ENCODE measurements at places on chromosomes 11 and 22. TPM values are rescaled to one million over a fixed set of nuclear protein-coding genes. Genes with fewer than 3 reads are reported as not detected.

DNA sequence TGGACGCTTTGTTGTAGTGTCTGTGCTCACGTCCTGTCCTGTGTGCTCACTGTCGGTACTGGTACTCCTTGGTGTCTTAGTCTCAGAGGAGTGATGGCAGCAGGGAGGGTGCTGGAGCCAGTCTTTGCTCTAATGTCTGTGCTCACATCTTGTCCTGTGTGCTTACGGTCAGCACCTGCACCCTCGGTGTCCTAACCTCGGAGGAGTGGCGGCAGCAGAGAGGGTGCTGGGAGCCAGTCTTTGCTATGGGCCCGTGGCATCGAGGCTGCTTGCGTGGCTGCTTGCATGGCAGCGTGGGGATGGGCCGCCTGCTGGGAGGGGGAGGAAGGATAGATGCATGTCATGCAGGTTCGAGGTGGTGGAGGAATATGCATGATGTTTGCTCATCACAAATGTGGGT, 12.7 kb downstream of the IGHMBP2 start:
- no peak for DNase-seq

DNA sequence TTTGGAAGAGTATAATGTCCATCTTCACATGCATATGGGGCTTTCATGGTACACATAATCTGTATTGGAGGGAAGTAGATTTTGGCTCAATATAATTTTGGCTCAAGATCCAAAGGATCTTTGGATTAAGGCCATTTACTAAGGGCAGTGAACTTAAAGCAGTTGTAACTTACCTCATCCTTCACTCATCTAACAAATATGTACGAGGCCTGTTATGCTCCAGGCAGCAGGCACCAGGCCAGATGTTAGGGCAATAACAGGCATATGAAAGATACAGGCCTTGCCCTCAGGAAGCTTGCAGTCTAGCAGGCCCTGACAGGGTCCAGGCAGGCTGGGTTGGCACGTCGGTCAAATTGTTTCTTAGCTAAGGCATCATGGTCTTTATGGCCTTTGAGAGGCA, 44.6 kb downstream of the LIF start:
- DNase-seq, result no peak

- no peak for DNase-seq
These were observed 3.6 kb downstream of the MTMR3 start for GRCh38 chr22:29886596-29886995.

DNA sequence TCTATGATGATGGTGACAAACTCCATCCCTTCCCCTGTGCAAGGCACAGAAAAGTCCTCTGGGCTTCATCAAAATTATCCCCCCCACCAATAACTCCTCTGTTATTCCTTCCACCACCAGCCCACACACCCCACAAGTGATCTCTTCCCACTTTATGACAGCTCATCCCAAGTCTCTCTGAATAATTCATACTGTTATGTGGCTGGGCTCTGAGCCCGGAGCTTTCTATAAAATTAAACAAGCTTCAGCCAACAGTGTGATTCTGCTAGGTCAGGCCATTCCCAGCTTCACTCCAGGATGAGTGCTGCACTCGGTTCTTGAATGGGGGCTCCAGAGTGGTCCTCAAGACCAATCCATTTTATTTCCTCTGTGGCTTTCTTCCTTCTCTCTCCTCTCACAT, 83.0 kb downstream of the INSC start:
- DNase-seq, result no peak

GRCh38 chr11:4605057-4605456, 3.0 kb downstream of the TRIM68 start:
- DNase-seq, result no peak

- no peak for DNase-seq
These were observed 506.1 kb downstream of the MIAT start for GRCh38 chr22:27163162-27164137.

The DGAT2 gene
- total RNA-seq, result 0.67 TPM

The GLYATL2 gene
- total RNA-seq, result not detected

Data from SJCRH30 (cell line).